Ureter (tissue), 1 donor: ENCODE measurements at places on chromosomes 7 and 10.

- no peak for DNase-seq
These were observed 49.0 kb upstream of the LYZL1 start for GRCh38 chr10:29239569-29240472.

DNA sequence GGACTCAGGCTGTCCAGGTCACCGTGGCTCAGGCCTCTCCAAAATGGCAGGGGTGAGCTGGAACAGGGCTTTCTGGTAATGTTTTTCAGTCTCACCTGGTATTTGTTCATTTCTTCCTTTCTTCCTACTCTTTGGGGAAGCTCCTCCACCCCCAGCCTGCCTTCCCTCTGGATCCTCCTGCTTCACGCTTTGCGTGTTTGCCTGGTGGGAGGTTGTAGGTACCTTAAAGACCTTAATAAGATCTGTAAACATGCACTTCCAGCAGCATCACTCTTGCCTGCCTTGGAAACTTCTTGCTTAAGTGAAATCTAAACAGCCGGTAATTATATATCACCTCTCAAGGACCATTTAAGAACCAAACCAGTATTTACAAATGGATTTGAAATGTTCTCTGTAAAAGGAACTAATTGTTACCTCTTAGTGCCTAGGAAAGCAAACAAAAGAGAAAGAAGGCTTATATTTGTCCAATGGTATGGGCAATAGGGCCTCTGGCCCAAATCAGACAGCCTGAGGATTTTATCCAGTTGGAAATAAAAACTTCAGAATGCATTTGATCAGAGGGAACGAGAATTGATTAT is 339.9 kb downstream of the CCSER2 start:
- no peak for DNase-seq

DNA sequence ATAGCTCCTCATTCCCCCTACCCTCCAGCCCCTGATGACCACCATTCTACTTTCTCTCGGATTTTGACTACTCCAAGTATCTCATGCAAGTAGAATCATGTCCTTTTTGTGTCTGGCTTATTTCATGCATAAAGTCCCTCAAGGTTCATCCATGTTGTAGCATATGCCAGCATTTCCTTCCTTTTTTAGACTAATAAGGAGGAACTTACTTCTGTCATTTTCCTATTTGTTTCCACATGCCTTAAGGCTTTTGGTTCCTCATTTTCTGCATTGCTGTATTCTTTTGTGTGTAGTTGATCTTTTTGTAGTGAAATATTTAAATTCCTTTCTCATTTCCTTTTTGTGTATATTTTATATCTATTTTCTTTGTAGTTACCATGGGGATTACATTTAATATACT is 376.9 kb downstream of the CALN1 start:
- DNase-seq: no peak

DNA sequence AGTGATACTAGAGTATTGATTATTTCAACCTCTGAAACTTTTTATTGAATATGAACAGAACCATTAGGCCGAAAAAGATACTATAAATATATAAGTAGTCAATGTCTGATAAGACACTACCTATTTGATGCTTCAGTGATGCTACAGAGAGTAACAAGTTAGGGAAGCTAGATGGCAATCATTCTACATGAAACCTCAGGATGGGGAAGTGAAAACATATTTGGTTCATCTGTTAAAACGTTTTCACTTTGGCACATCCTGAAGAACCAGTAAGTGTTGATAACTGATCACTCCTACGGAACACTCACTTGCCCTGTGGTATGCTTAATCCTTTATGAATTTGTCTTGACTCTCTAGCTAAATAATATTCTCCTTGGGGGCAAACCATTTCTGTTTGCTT is 1064.9 kb downstream of the NXPH1 start:
- no peak for DNase-seq

DNA sequence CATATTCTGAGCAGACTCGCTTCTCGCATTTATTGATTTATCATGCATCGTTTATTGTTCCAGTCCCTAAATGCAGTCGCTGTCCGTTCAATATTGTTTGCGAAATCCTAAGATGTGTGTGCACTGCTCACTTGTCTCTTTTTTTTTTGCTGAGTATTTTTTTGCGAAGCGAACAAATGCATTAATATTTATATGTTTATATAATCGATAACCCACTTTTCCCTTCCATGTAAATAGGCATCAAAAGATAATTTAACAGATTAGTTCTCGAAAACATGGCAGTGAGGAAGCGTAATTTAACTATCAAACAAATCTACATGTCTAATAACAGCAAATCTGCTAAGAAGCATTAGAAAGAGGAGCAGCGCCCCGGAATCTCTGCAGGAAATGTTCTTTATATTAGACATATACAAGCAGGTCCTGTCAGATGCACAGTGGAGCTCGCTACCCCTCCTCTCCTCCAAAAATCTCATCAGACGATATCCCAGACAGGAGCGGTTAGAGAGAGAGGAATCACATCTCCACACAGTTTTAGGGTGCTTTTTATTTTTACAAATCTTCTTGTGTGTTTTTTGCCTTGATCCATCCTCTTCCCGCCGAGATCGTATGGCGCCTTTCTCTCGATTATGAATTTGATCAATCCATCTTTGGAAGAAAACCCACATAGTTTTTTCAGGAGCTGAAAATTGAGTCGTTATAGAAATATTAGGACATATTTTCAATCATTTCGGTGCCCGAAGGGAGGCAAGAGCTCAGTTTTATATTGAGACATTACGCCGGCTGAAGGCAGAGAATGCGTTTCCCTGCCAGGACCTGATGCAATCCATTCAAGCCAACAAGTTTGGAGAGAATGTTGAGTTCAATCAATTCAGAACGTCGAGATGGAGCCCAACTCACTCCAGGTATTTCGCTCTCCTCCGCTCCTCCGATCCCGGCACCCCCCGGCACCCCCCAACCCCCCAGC is at the start of gene ARID5B:
Gene ARID5B, plus strand, starts transcription at position 871 of the 964 bp plus-strand sequence. Its CDS starts 11 bp downstream, at position 882.
- DNase-seq: no peak
